ENCODE measurements at places on chromosomes 2 and 18. TPM values are rescaled to one million over a fixed set of nuclear protein-coding genes. Genes with fewer than 3 reads are reported as not detected.
A peak's percentile ranks its signal among the peaks of the same experiment; 100 is the strongest.

The SKOR2 gene
- not detected for total RNA-seq

- peak; percentile 47 for DNase-seq
Observed at GRCh38 chr18:58529714-58530354, 99.1 kb downstream of the ALPK2 start.

- no peak for DNase-seq
Observed at GRCh38 chr2:35784777-35785176, 570.8 kb upstream of the CRIM1 start.

The NT5C1B gene
- not detected for total RNA-seq

DNA sequence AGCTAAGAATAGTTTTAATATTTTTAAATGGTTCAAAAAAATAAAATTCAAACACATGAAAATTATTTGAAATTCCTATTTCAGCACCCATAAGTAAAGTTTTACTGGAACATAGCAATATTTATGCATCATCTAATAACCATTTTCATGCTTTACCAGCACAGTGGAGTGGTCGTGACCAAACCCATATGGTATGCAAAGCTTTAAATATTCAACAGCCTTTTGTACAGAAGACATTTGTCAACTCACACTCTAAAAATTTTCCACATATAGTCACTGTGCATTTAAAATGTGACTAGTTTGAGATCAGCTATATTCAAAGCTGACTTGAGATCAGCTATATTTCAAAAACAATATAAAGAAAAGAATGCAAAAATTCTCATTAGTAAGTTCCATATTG, 46.2 kb downstream of the PUM2 start:
- DNase-seq, result no peak

DNA sequence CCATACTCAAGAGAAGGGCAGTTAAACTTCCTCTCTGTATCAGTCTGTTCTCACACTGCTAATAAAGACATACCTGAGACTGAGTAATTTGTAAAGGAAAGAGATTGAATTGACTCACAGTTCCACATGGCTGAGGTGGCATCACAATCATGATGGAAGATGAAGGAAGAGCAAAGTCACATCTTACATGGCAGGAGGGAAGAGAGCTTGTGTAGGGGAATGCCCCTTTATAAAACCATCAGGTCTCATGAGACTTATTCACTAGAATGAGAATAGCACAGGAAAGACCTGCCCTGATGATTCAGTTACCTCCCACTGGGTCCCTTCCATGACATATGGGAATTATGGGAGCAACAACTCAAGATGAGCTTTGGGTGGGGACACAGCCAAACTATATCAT, 1.4 kb upstream of the IL36B start:
- no peak for DNase-seq

DNA sequence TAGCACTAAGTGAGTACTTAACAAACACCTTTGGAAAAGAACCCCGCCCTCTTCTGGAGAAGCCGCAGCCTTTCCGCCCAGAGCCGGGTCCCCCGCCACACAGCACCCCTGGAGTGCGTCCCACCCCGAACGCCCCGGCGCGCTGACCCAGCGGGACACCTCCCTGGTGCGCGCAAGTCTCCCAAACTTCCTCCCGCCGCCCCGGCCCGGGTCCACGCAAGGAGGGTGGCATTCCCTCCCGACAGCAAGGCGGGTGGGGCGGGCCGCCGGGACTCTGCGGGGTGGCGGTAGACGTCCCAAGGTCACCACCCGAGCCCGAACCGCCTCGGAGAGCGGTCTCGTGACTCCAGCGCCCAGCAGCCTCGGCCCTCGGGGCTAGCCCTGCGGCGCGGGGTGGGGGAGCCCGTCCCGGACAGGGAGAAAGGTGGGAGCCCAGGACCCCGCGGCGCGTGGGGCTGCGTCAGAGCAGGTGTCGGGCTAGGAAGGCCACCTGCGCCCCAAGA, 598 bp downstream of the CCDC93 start:
- DNase-seq, result no peak

DNA sequence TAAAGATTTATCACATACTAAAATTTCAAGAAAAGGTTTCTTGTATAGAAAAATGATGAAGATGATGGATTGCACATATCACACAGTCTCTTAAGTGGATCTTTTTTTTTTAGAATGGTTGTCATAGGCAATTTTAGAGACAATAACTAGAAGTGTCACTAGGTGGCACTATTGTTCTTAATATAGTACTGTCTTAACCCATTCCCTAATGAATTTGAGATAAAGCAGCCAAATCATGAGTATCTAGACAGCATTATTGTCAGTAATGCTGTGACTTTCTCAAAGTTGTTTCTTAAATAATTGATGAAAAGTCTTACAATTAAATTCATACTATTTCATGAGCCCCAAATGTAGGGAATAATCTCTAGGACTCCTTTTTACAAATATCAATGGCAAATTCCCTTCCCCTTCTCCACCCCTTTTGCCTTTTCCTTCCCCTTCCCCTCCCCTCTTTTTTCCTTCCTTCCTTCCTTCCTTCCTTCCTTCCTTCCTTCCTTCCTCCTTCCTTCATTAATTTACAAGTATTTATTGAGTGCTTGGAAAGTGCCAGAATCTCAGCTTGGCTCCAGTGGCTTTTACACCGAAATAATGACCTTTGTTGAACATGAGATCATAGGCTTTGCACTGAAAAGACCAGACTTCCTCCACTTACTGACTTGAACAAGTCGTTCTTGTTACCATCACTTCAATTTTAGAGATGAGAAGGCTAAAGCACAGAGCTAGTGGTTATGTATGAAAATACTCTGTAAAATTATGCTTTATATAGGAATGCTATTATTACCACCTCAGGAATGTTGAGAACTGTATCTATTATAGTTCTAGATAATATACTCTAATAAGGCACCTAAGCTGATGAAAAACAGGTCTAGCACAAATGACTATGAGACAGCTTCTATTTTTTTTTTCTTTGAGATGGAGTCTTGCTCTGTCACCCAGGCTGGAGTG, 19.8 kb downstream of the MYL12B start:
- DNase-seq, result peak; percentile 85

GRCh38 chr2:78982638-78983330, 42.7 kb upstream of the REG3G start:
- DNase-seq, result no peak

GRCh38 chr2:135875491-135876065, 665 bp downstream of the MCM6 start:
- peak; percentile 43 for DNase-seq

GRCh38 chr2:218805627-218806026, 23.7 kb downstream of the CYP27A1 start:
- no peak for DNase-seq

The KYNU gene
- total RNA-seq, result 0.26 TPM

DNA sequence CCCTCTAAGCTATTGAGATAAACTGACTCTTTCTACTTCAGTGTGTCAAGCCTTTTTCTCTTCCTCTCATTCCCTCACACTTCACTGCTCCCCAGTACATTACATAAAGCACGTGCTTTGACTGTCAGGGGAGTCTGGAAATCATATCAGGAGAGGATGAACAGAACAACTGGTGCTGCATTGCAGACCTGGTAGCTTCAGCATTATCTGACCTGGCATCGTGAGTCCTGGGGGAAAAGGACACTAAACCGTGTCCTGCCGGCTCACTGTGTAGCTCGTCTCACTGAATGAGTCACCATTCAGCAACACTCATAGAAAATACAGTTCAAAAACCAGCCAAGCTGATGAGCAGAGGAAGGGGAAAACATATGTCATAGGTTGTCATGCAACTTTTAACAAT, 108.5 kb upstream of the UNC80 start:
- peak; percentile 47 for DNase-seq

- DNase-seq, result no peak
Observed at GRCh38 chr18:22346953-22347605, 70.6 kb downstream of the CTAGE1 start.

GRCh38 chr2:135773917-135774316, 32.3 kb downstream of the UBXN4 start:
- no peak for DNase-seq

Measured in dermis microvascular lymphatic vessel endothelial cell (primary cell).